ENCODE measurements at places on chromosomes 12 and 14.

GRCh38 chr12:13536219-13536910 lies 339.8 kb downstream of the EMP1 start:
- peak; percentile 5 for DNase-seq

DNA sequence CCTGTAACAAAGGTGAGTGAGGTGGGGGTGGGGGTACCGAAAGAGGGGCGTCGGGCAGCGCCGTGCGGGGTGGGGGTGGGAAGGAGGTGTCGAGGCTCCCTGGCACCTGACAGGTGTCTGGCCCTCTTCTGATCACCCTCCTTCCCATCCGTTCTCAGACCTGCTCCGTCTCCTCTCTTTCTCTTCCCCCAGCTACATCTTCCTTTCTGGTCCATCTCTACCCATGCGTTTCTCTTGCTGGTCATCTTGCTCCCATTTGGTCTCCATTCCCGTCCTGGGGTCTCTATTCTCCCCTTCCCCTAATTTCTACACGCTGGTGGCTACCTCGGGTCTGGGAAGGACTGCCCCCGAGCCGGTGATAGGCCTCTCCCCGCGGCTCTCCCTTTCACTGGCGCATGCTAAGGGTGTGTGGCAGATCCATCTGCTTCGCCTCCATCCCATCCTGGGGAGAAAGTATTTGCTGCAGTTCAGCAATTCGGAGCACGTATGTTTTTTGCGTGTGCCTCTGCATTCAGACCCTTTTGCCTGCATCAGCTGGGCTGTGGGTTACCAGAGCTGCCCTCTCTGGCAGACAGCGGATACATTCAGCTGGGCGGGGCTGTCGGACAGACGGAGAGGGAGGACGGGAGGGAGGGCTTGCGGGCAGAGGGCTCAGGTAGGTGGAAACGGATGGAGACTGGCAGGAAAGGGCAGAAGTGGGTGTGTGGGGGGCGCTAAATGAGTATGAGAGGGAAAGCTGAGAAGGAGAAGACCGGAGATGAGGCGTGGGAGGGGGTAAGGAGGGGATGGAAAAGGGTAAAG lies 730 bp downstream of the CLSTN3 start:
- DNase-seq: peak; percentile 41

GRCh38 chr12:54941659-54942058 lies 42.9 kb downstream of the TESPA1 start:
- DNase-seq: no peak

DNA sequence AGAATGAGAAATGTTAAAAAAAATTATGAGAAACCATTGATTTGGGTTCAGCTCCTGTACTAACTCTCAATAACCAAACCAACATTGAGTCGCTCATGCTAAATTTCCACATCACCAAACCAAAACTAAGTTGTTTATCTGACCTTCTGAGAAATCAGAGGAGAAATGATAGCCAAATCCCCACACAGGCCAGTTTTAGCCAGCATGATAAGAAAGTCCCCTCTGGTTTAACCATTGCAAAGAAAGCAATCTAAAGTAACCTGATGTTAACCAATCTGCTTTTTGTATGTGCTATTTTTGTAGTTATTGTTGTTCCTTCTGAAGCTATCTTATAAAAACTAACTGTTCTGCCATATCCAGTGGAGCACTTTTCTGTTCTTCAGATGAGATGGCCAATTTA lies 599.7 kb downstream of the SLC16A7 start:
- no peak for DNase-seq

- peak; percentile 45 for DNase-seq
These were observed 325.8 kb upstream of the DIO3 start for GRCh38 chr14:101235335-101236103.

- DNase-seq: no peak
These were observed 17.3 kb downstream of the TNFAIP2 start for GRCh38 chr14:103140316-103141109.

DNA sequence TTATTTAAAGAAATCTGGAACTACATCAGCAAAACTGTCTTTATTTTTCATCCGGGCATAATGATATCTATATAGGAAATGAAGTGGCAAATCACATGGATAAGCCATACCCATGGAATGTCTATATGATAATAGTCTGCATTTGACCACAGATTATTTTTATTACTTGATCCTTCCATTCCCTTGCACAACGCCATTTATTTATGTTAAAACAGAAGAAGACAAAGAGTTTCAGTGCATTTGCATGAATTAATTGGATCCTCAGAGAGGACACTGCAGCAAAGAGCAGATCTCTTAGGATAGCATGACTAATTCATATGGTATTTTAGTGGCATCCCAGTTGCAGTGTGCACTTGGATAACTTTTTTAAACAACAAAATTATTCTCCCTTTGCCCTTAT lies 345.0 kb downstream of the CCDC91 start:
- no peak for DNase-seq
